ENCODE measurements at places on chromosomes 6 and 20.
A peak's percentile ranks its signal among the peaks of the same experiment; 100 is the strongest.

- no peak for DNase-seq
Observed at GRCh38 chr6:126743076-126743475, 375.4 kb upstream of the RSPO3 start.

GRCh38 chr20:11117808-11118528 is 444.2 kb upstream of the JAG1 start:
- no peak for DNase-seq

- DNase-seq, result no peak
Observed at GRCh38 chr6:55659304-55659703, 80.3 kb upstream of the HMGCLL1 start.

DNA sequence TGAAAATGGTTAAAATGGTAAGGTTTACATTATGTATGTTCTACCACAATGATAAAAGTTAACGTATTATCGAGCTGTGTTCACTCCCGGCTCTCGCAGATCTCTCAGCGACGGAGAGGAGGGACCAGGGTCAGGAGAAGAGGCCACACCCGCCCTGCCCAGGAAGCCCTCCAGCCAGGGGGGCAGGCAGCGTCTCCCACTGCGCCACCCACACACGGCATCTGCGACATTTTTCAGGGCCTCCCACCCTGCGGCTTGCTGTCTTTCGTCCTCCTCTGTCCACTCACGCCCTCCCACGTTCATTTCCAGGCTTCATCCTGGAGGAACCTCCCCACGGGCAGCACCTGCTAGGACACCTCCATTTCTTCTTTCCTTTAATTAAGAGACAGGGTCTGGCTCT is 43.3 kb downstream of the ZBTB46 start:
- DNase-seq, result no peak

DNA sequence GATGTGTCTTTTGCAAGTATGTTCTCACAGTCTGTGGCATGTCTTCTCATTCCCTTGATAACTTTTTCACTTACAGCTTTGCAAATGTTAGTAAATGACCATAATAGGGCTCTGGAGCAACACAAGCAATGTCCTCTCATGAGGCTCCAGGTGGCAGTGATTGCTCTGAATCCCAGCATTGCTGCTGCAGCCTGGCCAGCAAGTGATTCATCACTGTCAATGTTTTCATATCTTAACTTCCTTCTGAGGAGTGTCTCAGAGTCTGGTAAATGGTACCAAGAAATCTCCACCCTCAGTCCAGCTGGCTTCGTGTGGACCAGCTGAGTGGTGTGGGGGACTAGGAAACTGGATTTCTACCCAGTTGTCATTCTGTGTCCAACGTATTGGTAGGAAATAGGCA is 139.6 kb downstream of the MYLK4 start:
- no peak for DNase-seq

DNA sequence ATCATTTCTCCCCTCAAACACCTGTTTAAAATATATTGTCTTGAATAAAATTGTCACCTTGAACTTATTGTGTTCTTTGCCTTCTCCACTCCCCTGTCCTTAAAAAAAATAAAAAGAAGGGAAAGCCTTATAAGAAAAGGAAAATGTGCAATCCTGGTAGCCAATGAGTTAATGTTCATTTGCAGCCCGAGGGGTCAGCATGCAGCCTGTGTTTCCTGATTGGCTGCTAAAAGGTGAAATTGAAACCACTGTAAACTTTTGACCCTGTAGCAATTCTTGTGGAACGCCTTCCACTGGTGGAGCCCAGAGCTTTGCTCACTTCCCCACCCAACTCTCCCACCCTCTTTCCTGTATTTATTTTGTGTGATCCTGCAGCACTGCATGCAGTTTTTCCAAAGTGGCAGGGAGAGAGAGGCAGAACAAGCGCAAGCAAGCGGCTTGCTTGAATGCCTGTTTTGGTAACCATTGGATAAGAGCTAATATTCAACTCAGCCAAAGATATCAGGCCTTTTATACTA is 74.9 kb downstream of the NCOA3 start:
- DNase-seq, result no peak

DNA sequence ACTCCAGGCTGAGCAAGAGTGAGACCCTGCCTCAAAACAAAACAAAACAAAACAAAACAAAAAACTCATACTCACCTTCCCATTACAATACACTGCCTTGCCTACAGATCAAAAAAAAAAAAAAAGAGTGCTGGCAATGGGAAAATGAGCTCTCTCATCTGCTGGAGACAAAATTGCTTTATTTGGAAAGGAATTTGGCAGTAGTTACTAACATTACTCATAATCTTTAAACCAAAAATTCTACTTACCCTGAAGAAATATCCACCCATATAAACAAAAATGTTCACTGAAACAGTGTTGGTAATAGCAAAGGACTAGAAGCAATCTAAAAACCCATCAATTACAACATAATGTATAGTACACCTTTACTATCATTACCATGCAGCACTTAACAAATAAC is 120.4 kb downstream of the RNGTT start:
- DNase-seq, result no peak

GRCh38 chr6:73556836-73557235 is 36.0 kb upstream of the EEF1A1 start:
- DNase-seq, result no peak

GRCh38 chr6:149032599-149033405 is 284.7 kb upstream of the TAB2 start:
- peak; percentile 50 for DNase-seq

GRCh38 chr6:141107591-141108160 is 1025.0 kb upstream of the GJE1 start:
- DNase-seq, result no peak

DNA sequence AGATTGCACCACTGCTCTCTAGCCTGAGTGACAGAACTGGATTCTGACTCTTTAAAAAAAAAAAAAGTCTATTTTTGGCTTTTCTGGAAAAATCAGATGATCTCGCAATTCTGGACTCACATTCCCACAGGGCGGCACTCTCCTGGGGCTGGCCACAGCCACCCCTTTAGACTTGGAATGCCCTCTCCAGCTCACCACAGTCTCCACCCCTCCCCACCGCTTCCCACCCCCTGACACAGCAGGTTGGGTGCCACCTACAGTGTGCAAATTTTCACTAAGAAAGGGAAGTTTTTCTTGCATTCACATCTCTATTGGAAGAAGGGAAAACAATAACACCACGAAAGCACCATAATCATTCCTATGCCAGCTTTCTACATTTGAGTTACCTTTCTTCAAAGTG is 15.4 kb downstream of the PDRG1 start:
- DNase-seq, result no peak

DNA sequence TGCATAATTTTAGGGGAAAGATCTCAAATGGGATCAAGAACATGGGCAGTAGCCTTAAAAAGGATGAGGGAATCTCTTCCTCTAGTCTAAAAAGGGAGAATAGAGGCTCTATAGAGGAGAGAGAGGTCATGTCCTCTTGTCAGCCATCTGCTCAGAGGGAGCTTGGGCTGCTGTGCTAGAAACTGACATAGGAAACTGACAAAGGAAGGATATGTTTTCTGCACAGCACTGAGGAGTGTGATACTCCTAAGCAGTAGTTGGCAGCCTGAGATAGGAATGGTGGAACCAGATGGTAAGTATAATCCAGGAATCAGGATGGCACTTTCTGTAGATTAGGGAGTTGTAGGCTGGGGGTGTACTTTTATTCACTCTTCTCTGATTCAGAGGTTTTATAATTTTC is 59.2 kb downstream of the PTPRA start:
- no peak for DNase-seq

- peak; percentile 89 for DNase-seq
Observed at GRCh38 chr6:90413867-90414266, 117.2 kb upstream of the BACH2 start.

GRCh38 chr6:89361171-89361570 is 8.6 kb upstream of the UBE2J1 start:
- no peak for DNase-seq

- DNase-seq, result no peak
Observed at GRCh38 chr6:167748046-167748445, 78.7 kb upstream of the AFDN start.

DNA sequence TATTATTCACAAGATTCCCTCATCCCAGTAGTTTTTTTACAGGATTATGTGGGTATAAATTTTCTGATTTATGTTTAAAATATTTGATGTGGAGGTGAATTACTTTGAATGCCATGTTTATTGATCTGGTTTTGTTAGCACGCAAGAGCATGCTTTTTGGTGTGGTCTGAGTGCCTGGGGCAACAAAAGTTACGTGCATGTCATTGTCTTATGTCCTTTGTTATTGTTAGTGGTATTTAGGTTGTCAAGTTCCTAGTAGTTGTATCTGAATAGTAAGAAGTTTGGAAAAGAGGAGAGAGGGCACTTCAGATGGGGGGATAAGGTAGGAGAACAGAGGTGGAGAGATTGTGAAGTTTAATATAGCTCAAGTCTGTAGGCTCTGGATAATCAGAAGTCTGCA is 95.0 kb downstream of the ATRN start:
- DNase-seq, result no peak

DNA sequence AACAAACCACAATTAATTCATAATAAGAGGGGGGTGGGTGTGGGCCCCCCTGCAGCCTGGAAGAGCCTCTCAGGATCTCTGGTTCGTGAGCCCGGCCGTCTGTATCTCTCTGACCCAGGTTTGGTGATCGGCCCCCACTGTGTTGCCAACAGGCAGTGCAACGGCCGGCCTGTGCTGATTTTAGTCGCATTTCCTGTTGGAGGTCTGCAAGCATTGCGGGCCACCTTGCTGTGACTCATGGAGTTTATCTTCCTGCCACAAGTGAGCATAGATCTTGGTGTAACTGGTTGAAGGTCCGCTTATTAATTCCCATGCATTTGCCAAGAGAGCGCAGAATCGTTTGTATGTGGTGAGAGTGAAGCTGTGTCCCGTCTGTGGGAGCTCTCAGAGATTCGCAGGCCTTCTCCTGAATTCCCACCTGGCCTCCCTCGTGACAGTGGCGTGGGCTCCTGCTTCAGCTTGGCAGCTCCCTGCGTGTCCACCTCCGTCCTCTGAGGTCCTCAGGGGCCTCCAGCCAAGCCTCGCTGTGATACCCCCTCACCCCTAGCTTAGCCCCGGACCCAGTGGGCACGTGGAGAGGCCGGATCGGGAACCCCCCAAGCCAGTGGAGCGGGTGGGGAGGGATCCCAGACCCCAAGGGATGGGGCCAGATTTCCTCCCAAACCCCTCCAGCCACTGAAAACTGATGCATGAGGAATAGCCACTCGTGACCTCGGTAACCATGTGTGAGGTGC is 269.8 kb downstream of the CDH4 start:
- DNase-seq, result no peak

DNA sequence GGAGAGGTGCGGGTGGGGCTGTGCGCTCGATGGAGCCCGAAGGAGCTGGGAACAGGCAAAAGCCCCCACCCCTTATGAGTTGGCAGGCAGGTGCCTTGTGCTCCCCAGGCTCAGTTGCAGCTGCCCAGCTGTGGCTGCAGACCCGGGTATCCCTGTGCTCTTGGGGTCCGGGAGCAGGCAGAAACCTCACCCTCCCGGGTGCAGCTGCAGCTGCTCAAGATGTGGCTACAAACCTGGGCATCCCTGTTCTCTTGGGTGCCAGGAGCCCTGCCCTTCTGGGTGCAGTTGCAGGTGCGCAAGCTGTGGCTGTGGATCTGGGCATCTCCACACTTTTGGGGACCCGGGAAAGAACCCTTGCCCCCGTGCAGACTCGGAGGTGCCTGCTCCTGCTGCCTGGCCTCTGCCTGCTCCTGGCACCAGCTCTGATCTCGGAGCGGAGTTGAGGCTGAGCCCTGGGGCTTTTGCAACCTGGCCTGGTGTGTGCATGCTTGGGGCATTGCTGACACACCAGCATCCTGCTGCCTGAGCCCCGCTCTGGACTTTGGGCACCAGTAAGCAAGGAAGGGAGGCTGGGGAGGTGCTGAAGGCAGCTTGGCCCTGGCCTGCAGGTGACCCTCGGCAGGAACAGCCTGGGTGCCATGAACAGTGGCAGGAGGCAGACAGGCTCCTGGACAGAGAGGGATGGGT is 21.6 kb downstream of the OR2J3 start:
- no peak for DNase-seq

DNA sequence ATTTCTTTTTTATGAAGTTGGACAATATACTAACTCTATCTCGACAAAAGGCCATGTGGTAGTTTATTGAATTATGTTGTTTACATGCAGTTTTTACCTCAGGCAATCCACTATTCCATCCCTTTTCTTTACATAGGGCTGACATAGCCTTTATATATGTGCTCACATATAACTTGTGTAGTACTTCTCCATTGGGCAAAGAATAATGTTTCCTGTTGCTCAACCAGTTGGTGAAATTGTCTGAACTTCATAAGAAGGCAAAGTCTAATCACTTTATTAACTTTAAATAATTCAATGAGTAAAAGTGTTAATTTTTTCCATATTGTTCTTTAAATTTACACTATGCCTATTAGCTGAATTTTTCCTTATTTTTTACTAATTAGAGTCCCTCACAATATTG is 1272.1 kb downstream of the EPHA7 start:
- DNase-seq, result no peak

DNA sequence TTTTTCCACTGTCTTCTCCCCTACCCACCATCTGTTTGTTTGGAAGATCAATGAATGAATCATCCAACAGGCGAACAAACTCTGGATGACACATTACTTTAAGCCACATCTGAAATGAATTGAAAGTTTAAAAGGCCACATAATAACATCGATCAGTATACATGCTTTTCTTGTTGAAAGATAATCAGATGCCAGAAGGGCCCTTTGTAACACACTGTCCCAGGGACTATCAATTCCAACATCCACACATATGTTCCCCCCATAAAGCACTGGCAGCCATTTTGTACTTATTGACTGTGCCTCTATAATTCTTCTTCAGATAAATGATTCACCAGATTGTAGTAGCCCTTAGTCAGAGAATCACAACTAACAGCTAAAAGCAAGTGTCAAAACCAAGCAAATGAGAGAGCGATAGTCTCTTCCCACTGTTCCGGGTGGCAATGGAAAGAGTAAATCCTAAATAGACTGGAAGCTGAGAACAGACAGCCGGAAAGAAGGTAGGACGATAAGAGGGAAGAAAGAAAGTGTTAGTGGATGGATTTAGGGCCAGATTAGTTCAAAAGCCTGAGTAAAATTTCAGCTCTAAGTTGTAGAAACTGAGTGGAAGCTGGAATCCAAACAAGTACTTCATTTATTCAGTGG is 184.9 kb upstream of the TENT5A start:
- DNase-seq, result no peak

GRCh38 chr6:10146715-10147451 is 268.0 kb downstream of the TFAP2A start:
- no peak for DNase-seq

GRCh38 chr6:107156617-107157016 is 41.3 kb upstream of the BEND3 start:
- DNase-seq, result no peak

DNA sequence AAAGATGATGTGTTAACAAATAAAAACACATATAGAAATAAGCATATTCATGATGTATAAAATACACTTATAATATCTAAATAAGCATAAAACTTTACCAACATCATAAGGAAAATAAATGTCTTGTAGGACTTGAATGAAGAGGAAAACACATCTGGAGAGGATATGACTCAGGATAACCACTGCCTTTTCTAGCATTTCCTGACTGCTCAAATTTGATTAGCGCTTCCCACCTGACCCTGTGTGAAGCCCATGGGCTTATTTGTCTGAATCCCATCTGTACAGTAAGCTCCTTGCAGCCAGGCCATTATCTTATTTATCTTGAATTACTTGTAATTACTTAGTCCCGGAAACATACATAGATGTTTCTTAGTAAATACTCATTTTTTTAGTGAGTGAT is 608.6 kb downstream of the COL12A1 start:
- DNase-seq, result no peak

GRCh38 chr6:170038708-170039107 is 252.2 kb downstream of the DLL1 start:
- no peak for DNase-seq

- DNase-seq, result no peak
Observed at GRCh38 chr6:110315869-110316398, 42.2 kb downstream of the METTL24 start.

- DNase-seq, result no peak
Observed at GRCh38 chr6:44734886-44735629, 347.6 kb downstream of the CDC5L start.
